ENCODE measurements at places on chromosomes 1 and 21.

- DNase-seq, result no peak
These were observed 259.3 kb downstream of the SRGAP2C start for GRCh38 chr1:121444096-121444495.

DNA sequence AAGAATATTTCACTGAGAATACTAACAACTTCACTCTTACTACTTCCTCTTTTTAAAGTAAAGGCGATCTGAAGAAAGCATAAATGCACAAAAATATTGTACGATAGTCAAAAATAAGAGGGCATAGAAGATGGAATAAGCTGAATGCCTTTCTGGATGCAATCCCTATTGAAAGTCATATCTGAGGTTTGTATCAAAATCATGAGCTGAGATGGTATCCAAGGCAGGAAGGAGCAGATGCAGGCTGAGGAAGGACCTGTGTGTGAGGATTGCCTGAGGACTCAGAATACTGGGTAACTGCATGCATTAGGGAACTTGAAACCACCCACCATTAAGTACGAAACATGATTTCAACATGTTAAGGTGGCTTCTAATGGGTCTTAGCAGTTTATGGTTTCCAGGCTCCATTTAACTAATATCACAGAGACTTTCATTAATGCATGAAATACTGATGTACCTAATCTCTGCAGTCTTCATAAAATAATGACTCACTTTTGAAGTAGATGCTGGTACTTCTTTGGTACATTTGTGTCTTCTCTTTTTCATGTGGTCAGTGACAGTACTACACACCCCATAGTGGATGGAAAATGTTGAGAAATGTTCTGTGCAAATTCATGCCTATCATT, 29.6 kb upstream of the RGS1 start:
- no peak for DNase-seq

DNA sequence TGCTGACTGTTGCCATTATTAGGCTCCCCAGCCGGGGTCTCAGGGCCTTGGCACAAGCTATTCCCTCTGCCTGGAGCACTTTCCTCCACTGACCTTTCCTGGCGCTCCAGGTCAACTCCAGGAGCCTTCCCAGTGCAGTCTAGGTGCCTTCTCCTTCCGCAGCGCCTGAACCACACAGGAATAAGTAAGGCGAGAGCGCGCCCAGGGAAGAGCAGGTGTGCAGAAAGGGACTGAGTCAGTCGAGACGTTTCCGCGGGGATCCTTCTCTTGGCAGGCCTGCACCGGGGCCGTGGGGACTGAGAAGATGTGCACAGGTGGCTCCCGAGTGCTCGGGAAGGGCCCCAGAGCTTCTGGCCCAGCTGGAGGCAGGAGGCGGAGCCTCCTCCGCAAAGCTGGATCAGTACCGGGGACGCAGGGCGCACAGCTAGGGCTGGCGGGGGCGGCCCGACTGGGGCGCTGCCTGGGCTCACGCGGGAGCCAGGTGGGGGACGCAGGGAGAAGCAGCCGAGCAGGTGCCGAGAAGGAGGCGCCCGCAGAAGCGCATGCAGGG, 765 bp upstream of the BMP8A start:
- peak; percentile 80 for DNase-seq

DNA sequence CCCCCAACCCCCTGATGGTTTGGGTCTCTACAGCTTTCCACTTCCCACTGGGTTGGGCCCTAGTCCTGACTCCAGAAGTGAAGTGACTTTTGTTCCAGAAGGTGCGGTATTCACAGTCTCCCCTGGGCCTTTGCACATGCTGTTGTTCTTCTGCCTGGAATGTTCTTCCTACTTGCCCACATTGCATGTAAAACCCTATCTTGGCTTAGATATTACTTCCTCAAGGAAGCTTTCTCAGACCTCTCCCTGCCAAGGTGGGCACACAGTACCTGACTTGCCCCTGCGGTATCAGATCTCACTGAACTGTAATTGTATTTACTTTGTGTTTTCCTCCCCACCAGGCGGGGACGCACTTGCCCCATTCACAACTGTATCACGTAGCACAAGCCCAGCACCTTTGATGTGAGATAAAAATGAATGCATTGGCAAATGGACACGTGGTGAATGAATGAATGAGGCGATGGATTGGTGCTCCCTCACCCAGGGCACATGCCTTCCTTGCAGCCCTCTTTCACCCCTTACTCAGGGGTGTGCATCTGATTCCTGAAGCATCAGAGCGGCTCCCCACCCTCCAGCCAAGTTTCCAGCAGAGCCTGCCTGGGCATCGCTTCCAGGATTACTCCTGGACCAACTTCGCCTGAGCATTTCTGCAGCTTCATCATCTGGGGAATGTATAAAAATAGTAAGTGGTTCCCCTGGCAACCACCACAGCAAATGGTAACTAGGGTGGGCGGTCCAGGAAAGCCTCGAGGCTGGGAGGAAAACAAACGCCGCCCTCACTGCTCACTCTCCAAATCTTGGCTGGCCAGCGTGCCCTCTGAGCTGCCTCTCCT, 19.8 kb downstream of the NENF start:
- no peak for DNase-seq

DNA sequence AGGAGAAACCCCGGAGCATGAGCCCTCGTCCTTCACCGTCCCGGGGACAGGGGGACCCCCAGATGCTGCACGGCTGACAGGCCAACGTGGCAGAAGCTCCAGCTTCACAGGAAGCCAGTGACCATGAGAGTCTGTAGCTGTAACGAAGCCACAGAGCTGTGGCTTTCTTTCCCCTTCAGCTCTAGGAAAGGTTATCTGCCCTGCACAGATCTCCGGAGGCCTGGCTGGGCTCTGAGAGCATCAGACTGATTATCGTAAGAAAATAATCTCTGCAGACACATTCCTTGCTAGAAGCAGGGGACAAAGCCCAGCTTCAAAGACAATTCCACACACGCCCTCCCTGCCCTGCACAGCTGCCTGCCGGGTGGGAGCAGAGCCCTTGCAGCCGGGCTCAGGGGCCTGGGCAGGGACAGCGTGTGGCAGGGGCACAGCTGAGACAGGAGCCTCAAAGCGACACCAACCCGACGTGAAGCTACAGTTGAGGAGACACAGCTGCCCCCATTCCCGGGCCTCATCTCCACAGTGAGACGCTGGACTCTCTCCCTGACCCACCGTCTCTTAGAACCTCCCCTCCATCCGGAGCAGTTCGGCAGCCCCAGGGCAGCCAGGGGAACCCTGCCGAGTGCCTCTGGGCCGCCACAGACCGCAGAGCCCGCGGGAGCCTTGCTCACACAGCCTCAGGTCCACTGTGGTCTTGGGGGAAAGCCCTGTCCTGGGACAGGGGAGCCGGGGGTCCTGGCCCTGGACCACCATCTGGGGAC, 30.6 kb downstream of the POFUT2 start:
- DNase-seq, result peak; percentile 41

- DNase-seq, result no peak
These were observed 2.2 kb upstream of the CLCA2 start for GRCh38 chr1:86421601-86422280.

GRCh38 chr21:21968810-21969209, 970.6 kb downstream of the NCAM2 start:
- DNase-seq, result no peak

DNA sequence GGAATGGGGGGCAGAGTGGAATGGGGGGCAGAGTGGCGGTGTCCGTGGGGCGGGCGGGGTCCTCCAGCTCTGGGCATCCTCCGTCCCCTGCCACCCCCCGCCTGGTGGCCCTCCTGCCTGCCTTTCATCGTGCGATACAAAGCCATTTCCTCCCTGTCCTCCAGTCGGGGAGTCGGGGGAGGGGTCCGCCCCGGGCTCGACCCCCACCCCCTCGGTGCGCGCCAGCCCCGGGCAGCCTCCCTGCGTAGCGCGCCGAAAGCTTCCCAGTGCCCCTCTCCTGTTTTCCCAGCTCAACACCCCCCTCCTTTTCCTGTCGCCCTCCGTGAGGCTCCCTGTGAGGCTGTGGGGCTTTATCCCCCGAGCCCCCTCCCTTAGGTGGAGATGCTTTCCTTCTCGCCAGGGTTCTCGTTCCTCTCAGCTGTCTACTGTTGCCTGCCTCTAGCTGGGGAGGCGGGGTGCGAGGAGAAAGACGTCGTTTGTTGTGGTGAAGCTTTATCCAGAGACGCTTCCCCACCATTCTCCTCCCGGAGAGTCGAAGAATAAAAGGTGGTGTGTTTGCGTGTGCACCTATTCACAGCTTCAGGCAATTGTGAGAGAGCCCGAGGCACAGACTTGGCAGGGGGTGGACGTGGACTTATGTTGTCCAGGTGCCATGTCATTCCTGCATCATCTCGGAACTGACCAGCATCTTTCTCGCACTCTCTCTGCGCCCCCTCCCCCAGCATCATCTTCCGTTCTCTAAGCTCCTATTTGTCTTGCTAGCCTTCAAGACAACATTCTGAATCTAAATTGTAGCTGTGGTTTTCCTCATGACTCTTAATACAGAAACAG, 848 bp downstream of the DNM3 start:
- DNase-seq, result peak; percentile 74

DNA sequence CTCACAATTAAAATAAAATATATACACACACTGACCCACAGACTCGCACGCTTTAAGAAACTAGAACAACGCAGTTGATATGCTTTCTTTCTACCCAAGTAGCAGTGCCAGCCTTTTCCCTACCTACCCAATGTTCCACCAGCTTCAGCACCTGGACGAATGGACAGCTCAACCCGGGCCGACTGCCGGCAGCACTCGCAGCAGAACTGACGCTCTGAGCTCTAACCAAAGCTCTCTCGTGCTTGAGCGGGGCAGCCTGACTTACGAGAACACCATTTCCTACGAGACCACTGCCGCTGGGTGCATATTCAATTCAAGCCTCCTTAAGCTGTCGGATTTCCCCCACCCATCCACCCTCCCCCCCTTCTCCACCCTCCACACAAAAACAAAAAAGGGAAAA, 127.4 kb upstream of the DPYD start:
- peak; percentile 96 for DNase-seq

GRCh38 chr21:18715606-18716005, 312.0 kb upstream of the TMPRSS15 start:
- no peak for DNase-seq

DNA sequence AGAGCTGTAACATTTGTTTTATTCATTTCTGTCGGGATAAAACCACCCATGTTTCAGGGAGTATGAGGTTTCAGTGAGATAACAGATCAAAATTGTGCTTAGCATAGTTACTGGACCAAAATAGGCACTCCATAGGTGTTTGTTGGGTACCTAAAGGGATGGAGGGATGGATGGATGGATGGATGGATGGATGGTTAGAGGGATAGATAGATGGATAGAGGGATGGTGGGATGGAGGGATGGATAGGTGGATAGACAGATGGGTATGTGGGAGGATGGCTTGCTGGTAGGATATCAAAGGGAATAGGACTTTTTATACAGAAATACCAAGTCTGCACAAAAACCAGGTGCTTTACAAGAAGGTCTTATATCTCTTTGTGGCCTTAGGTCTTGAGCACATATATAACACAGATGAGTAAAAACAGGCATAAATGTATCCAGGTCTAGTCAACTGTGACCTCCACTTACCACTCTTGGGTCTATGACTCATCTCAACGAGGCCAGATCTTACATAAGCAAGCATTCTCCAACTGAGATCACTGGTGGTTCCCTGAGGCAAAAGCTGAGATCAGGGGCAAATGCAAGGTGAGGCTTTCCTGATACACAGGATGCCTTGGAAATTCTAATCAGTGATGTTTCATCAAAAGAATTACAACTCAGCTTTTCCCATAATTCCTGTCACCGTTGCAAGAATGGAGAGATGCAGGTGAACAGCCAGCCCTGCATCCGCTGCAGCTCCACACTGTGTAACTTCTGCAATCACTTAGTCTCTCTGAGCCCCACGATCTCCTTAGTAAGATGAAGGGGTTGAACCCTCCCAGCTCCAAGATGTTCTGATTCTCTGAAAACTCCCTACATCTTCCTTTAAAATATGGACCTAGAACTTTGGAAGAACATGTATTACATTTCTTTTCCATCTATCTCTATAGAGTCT, 32.0 kb downstream of the PTAFR start:
- DNase-seq, result no peak

- DNase-seq, result peak; percentile 90
These were observed at the start of gene C1orf56 for GRCh38 chr1:151047591-151047924. Gene C1orf56, plus strand, starts transcription at chr1:151047751. Its CDS starts 97 bp downstream, at chr1:151047848.

- no peak for DNase-seq
These were observed 192.3 kb downstream of the ZNF326 start for GRCh38 chr1:90187323-90187585.

DNA sequence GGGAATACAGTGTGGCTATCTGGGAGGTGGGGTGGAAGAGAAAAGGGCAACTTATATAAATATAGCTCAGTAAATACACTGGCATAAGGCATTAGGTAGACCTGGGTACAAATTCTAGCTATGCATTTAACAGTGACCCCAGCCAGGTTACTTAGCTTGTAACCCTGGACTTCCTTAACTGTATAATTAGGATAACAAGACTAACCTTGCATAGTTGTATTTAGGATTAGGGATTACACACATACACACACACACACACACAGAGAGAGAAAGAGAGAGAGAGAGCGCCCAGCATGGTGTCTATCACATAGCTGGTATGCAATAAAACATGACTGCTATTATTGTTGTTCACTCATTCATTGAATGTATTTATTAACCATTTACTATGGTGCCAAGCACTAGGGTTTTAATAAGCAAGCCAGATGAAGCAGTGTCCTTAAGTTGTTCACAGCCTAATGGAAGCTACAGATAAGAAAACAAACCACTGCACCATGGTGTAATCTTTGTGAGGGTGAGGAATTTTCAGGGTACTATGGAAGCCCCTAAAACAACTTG, 251.4 kb downstream of the ZNF648 start:
- DNase-seq, result no peak

DNA sequence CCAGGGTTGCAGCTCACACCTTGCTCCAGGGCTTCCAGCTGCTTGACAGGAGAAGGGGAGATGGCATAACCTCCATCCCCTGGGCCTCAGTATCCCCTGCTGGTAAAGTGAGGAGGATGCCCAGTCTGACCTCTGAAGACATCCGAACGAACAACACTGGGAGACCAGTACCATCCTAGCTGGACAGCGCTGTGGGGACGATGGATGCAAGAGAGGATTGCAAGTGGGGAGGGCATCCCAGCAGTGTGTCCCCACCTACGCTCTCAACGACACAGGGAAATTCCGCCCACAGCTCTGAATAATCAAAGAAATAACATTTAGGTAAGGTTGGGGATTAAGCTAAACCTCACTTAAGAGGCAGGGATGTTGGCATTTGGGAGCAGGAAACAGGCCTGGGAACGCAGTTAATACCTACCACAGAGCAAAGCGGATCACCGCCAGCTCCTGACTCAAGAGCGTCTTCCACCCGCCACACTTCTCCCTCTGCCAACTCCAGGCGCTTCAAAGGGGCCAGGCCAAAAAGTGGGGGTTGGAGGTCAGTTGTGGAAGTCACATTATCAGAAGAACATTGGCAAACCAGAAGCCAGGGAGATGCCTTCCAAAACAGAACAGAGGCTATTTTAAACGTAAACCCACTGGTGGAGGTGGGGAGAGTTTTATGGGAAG, 47.6 kb downstream of the SSBP3 start:
- no peak for DNase-seq

DNA sequence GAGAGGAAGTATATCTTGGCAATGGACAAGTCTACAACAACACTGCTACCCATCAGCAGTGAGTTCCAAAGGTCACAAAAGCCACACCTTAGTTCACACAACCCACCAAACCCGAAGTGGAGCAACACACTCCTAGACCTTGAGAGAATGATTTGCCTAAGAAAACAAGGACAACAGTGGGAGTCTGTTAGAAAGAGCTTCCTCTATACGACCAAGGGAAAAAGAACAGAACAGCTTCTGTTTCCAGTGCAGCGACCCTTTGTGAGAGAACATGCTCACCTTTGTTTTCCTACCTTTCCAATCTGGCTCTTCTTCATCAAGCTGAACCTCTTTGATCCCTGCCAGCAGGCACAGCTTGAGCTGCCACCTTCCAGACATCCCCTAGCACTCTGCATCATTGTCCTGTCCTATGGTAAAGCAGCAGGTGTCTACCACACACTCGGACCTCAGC, 56.7 kb upstream of the PALMD start:
- DNase-seq, result peak; percentile 65

Data from endodermal cell (in vitro differentiated cells).